Suppressor macrophage treated with lipopolysaccharide for 4 hours (primary cell): ENCODE measurements at places on chromosomes 7 and 10.
A peak's percentile ranks its signal among the peaks of the same experiment; 100 is the strongest.

DNA sequence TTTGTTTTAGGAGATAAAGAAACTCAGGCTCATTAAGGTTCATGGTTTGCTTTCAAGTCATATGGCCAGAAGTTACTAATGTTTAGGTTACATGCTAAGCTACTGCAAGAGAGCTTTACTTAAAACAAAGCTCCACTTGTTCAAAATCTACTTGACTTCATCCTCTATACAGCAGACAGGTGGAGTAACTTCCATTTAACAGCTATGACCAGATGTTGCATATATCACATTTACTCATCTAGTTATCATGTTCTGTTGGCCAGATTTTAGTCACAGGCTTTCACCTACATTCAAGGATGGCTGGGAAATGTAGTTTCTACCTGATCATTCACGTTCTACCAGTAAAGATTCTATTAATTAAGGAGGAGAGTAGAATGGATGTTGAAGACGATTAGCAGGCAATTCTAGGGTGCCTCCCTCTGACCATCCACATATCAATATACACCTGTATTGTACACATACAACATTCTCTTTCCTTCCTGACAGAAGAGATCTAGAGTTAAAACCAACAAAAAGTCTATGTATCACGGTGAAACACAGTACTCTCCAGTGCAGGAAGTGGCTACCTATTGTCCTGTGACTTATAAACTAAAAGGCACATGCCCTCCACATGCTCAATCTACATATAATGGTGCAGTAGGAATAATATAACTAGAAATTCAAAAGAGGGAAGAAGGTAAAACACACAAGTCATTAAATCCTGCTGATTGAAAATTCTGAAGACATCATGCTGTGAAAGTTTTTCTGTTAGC, 488.0 kb downstream of the MDFIC start:
- DNase-seq: no peak

DNA sequence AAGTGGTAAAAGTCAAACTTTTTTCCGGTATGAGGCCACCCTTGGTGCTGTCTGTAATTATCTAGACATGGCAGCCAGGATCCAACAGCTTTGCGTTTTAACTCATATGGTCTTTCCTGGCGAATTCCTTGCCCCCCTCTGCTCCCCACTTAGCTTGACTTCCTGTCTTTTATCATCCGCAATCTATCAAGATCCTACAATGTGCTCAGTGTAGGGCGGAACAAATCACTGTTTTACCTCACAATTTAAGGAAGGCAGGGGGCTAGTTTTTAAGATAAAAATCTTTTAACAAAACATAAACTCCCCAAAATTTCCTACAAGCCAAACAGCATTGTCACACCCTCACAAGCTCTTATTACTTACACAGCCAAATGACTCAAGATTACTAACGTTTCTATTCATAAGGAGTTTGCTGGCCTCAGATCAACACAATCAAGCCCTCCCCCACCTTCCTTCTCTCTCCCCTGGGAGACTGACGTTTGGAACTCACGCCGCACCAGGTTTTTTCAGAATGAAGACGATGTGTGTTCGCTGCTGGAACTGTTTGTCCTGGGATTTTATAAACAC, 1.3 kb upstream of the CDK14 start:
- peak; percentile 64 for DNase-seq

DNA sequence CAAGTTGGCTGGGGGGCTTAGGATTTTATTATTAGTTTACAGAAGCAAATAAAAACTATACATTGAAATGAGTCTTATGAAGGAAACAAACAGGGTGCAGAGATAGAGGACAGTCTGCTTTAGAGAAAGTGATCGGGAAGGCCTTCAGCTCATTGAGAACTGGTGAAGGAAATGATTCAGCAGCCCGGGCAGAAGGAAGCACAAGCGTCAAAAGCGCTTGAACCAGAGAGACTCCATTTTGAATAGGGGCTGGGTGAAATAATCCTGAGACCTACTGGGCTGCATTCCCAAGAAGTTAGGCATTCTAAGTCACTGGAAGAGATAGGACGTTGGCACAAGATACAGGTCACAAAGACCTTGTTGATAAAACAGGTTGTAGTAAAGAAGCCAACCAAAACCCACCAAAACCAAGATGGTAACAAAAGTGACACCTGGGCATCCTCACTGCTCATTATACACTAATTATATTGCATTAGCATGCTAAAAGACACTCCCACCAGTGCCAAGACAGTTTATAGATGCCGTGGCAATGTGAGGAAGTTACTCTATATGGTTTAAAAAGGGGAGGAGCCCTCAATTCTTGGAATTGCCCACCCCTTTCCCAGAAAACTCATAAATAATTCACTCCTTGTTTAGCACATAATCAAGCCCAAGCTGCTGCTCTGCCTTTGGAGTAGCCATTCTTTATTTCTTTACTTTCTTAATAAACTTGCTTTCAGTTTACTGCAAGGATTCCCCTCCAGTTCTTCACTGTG, 83.1 kb upstream of the MPP7 start:
- DNase-seq: no peak

DNA sequence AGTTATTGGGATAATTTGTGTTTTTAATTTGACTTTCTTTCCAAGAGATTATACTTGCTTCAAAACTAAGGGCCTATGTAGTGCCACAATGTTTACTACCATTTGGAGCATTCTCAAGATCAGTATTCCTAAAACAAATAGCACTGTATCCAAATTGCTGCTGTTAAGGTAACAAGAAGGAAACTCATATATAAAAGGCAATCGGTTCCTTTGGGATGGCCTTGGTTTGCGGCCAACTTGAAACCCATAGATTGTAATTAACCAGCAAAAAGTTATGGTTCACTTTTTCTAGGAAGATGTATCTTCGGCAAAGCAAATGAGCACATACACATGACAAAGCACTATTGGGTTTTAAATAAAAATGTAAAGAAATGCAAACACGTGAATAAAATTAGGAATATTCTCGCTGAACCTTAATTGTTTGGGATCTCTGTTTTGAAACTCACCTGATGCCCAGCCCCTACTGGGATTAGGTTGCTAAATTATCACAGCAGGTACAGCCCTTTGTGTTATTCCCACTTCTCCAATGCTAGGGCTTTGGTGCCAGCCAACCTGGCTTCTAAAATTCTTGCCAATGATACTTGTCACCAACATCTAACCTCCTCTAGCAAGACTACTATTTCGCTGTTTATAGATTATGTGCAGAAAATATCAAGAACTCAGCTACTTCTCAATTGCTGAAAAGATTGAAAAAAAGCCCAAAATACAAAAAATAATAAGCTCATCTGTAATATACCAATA, 16.0 kb downstream of the CDNF start:
- DNase-seq: no peak

GRCh38 chr10:94213980-94214379, 148.8 kb downstream of the NOC3L start:
- DNase-seq: no peak

DNA sequence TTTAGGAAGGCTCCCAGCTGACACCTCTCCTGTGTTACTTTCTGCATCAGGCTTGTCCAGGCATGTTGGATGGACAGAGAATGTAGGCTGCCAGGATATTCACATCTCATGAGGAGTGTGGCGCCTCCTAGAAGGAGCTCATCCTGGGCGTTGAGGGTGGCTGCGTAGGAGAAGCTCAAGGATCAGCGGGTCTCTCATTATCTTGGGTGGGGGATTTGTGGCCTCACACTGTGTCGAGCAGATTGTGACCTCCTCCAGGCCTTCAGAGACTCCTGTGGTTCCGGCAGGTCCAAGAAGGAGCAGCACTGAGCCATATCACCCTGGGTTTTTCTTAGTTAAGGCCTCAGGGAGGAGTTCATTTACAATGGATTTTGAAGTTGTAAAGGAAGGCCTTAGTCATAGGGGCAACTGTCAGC, 8.7 kb upstream of the COBL start:
- no peak for DNase-seq

DNA sequence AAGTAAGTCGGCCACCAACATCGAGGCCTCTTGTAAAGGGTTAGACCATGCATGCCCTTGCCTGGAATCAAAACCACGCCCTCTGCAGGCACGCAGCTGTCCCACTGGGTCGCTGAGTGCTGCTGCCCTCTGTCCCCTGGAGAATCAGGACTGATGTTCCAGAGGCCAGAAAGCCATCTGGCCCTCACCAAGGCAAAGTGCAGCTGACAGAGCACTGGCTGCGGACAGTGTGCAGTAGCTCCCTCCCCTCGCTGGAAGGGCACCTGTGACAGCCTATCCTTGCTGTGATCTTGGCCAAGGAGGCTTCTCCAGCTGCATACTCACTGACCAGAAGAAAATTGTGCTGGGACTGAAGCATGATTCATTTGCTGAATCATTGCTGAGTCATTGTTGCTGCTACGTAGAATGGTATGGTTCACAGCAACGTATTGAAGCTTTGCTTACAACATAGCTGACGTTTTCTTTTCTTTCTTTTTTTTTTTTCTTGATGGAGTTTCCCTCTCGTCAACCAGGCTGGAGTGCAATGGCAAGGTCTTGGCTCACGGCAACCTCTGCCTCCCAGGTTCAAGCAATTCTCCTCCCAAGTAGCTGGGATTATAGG, 30.4 kb downstream of the DDC start:
- peak; percentile 81 for DNase-seq

GRCh38 chr10:76942628-76943416, 694.8 kb downstream of the KCNMA1 start:
- no peak for DNase-seq

DNA sequence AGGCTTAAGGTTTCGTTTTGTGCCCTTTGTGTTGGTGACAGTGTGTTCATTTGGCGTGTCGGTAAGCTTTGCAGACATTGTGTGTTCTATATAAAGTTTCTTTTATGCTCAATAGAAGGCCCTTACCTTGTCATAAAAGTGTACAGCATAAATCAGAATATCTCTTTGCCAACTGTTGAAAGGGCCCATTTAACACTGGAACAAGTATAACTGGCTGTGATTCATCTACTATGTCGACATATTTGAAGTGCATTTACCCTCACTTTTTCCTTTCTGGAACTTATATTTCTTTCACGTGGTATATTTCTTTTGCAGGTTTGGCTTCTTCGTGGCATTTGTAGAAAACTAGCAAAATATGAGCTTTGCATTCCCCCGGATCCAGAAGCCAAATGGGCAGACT, 32.7 kb downstream of the EEPD1 start:
- DNase-seq: no peak

DNA sequence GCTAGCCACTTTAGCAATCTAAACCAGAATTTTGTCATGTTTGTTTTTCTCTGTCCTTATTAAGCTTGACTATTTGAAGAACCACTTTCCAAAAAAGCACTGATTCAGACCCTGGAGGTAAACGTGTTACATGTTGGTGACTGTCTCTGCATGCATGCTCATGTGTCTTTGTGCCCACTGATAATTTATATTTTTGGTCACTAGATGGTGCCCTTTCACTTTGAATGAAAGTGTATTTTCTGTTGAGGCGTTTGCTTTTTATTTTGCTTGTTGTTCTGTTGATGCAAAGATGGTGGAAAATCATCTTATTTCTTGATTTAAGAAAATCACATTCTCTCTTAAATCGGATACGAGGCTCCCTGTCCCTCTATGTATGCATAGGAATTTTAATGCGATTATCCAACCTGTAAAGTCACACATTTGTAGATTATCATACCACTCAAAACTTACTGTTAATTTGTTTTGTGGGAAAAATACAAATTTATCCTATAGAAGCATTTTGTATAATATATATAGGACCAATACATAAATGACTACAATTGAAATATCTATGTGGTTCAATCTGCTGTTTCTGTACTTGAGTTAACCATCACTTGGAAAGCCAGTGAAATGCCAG, 269.3 kb downstream of the BICC1 start:
- DNase-seq: peak; percentile 59

DNA sequence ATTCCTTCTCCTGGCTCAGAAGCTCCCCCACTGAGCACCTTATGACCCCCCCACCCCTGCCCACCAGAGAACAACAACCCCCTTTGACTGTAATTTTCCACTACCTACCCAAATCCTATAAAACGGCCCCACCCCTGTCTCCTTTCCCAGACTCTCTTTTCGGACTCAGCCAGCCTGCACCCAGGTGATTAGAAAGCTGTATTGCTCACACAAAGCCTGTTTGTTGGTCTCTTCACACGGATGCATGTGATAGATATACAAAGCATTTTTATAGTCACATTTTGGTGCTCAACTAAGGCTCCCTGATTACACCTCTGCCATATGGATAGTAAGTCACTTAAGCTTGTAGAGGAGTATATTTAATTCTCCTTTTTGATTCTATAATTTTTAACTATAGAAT, 985.8 kb downstream of the REEP3 start:
- no peak for DNase-seq

- no peak for DNase-seq
These were observed 29.7 kb downstream of the KIAA1217 start for GRCh38 chr10:24238519-24239247.

- DNase-seq: no peak
These were observed 119.0 kb downstream of the BICC1 start for GRCh38 chr10:58631715-58632114.

- DNase-seq: no peak
These were observed 28.6 kb downstream of the KAT6B start for GRCh38 chr10:74855027-74855426.

GRCh38 chr7:153381275-153382040, 621.9 kb downstream of the ACTR3B start:
- peak; percentile 39 for DNase-seq

GRCh38 chr7:36192053-36192824, 39.2 kb downstream of the EEPD1 start:
- peak; percentile 91 for DNase-seq

DNA sequence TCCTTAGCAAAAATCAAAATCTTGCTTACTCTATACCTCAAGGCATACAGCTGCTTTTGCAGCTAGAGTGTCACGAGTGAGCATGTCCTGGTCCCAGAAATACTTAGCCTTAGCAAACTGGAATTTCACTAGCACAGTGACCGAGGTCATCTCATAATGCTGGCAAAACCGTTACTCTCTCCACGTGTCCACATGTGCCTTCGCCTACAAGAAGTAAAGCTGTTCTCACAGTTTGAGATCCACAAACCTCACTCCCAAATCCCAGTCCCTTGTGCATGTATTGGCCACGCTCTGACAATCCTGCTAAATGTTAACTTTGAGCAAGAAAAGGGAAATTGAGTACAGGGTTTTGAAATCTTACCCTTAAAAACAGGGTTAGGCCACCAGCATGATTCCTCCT, 111.0 kb upstream of the PLXDC2 start:
- DNase-seq: no peak

- DNase-seq: no peak
These were observed 205.2 kb downstream of the STK31 start for GRCh38 chr7:23915236-23915635.

GRCh38 chr7:150439967-150440366, 10.5 kb upstream of the GIMAP8 start:
- DNase-seq: peak; percentile 90

GRCh38 chr7:85019778-85020177, 167.1 kb downstream of the SEMA3D start:
- DNase-seq: no peak

- DNase-seq: no peak
These were observed 74.5 kb downstream of the PKD1L1 start for GRCh38 chr7:47873762-47874161.

DNA sequence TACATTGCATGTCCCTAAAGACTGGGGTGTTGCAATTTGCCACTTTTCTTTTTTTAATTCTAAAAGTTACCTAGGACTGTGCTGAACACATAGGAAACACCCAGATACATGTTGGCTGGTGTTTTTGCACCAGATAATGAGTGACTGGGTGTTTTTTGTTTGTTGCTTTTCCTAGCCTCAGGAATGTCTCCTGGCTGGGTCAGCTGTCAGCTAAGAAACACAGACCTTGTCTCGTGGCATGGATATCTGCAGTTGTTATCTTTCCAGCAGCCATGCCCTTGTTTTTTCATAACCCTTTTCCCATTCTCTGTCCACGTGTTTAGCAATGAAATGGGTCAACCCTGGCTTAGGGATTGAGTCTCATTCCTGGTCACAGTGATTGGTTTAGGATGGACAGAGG, 433.9 kb upstream of the ZMIZ1 start:
- no peak for DNase-seq
